HCEC 1CT (cell line): ENCODE measurements at places on chromosomes 1 and 21.

DNA sequence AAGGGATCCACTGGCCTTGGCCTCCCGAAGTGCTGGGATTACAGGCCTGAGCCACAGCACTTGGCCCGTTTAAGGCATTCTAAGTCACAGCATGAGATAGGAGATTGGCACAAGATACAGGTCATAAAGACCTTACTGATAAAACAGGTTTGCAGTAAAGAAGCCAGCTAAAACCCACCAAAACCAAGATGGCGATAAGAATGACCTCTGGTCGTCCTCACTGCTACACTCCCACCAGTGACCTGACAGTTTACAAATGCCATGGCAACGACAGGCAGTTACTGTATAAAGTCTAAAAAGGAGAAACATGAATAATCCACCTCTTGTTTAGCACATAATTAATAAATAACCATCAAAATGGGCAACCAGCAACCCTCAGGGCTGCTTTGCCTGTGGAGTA lies 33.3 kb upstream of the RCC2 start:
- DNase-seq = no peak

- DNase-seq = peak; percentile 95
Measured at GRCh38 chr1:67430358-67431155, at the start of gene SERBP1. TSS of gene SERBP1 (minus strand) at chr1:67430402. CDS start at chr1:67430300, 102 bp downstream.

DNA sequence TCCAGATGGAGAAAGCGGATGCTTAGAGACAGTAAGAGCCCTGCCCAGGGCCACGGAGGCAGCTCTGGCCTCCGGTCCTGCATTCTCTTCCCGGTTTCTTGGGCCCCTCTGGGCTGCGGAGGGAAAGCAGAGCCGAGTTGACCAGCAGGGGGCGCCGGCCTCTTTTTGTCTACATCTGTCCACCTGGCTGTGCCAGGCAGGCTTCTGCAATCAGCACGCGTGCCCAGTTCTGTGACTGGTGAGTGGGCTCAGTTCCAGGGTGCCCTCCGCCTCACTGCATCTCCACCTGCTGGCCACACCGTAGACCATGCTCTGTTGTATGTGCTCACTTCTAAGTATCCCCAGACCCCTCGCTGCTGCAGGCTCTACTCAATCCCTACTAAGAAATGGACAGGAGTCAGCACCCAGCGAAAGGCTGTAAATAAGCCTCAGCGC lies 6.7 kb upstream of the HUNK start:
- DNase-seq = peak; percentile 22

DNA sequence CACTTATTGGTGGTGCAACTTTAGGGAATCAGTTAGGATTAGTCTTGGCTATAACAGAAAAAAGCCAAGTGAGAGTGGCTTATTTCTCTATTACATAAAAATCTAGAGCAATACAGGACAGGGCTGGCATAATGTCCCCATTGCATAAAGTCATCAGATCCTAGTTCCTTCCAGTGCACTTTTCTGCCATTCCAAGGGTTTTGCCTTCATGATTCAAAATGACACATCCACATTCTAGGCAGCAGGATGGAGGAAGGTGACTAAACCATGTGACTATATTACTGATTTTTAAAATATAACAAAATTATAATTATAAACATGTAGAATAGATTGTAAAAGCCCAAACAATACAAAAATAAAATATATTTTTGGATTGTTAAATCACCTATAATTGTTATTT lies 18.8 kb downstream of the JUN start:
- peak; percentile 61 for DNase-seq

- DNase-seq = no peak
Measured at GRCh38 chr1:38776466-38777065, 83.0 kb downstream of the RRAGC start.
